ENCODE measurements at places on chromosomes 13 and 19.
A peak's percentile ranks its signal among the peaks of the same experiment; 100 is the strongest.

- DNase-seq = peak; percentile 60
Measured at GRCh38 chr13:114143806-114144605, 11.6 kb upstream of the RASA3 start.

DNA sequence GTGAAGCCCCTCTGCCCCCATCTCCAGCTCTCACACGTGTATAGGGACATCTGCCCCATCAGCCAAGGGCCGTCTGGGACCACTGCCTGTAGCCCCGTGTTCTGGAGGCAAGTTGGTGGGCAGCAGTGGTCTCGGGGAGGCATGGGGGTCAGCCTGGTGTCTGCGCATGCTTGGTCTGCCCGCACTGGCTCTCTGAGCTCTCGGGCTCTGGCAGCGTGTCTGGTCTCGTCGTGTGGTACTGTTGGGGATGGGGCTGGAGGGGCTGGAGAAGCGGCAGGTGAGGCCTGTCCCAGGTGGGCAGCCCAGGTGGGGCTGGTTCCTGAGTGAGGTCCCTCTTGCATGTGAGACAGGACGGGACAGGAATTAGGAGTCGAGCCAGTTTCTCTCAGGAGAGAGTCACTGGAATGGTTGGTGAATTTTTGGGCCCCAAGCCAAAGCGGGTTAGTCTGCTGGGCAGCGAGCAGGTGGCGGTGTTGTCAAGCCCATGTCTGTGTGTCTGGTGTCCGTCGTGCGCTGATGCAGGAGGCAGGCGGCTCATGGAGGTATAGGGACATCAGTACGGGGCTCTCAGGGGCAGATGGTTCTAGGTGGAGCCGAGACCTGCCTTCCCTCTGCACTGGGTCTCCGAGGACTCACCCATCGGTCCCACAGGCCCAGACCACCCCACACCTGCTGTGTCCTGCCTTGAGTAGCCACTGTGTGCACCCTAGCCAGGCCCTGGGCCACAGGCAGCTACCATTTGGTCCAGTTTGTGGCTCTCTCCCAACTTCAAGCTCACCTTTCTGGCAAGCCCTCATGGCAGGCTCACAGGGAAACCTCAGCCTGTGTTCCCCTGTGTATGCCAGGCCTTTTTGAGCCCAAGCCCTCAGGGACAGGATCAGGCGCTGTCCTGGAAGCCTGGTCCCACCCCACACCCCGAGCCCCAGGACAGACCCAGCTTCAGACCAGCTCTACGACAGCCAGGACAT lies 18.2 kb downstream of the COMP start:
- DNase-seq = peak; percentile 45

- DNase-seq = no peak
Measured at GRCh38 chr13:45592758-45593157, 22.8 kb downstream of the ERICH6B start.

- DNase-seq = no peak
Measured at GRCh38 chr19:46180701-46181387, 32.8 kb downstream of the IGFL2 start.

DNA sequence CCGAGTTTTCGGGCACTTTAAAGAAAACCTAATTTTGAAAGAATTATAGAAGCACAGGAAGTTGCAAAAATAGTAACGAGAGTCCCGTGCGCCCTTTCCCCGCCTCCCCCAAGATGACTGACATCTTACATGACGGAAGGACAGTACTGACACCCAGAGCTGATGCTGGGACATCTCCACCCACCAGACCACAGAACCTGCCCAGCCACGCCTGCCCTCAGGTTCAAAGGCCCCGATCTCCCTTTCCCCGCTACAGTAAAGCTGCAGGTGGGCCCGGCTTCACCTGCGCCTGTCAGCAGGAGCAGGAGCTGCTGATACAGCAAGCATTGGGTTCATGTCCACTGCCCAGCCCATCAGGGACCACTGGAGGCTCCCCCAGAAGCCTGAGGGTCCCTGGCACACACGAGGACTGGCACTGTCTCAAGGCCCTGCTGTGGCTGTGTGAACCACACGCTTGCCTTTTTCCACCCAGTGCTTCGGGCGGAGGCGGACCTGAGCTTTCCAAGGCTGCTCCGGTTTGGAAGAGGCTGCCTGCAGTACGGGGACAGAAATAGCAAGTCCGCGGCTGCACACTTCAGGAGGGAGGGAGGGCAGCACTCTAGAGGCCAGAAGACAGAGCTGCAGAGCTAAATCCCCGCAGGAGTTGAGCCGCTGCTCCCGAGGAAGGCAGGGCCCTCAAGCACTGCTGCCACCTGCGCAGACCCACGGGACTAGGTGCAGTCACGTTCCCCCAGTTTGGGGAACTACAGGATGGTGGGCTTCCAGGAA lies 8.7 kb downstream of the MAP2K2 start:
- DNase-seq = no peak

DNA sequence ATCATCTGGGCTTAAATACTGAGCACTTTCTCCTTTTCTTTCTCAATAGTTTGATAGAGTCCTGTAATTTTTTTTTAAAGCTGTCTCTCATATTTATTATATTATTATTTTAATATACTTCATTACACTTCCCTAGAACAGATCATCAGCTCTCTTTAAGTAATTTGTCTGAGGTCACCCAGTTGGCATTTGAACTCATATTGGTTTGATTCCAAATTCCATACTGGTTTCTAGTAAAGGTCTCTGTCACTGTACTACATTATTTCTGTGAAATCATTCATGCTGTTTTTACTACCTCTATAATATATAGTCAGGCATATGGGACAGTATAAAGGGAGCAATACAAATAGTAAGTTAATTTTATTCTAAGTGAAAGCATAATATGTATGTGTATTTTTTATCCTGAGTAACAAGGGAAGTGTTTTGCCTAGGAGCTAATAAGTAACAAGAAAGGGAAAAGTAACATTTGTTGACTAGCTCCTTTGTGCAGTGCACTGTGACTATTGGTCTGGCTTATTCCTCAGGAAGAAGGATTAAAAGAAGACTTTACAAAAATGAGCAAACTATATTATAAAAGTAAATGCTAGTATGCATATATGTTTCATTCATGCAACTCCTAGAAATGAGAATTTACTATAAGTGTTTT lies 14.3 kb downstream of the LPAR6 start:
- DNase-seq = no peak

GRCh38 chr13:49610176-49610575 lies 18.1 kb upstream of the ARL11 start:
- DNase-seq = no peak

DNA sequence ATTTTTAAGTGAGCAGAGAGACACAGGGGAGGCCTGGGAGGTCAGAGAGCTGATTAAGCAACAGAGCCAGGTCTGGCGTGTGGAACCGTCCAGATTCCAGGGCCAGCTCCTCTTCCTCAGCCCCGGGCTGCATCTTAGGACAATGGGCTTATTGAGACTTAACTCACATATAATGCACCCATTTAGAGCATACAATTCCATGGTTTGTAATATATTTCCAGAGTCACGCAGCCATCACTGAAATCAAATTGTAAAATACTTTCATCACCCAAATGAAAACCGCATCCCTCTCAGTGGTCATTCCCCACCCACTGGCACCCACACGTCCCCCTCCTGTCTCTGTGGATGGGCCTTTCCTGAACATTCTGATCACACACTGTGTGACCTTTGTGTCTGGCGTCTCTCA lies 2.1 kb upstream of the HMG20B start:
- no peak for DNase-seq

- no peak for DNase-seq
Measured at GRCh38 chr13:32553720-32554119, 15.1 kb upstream of the N4BP2L2 start.

GRCh38 chr19:22523940-22524339 lies 101.8 kb upstream of the ZNF98 start:
- DNase-seq = no peak

DNA sequence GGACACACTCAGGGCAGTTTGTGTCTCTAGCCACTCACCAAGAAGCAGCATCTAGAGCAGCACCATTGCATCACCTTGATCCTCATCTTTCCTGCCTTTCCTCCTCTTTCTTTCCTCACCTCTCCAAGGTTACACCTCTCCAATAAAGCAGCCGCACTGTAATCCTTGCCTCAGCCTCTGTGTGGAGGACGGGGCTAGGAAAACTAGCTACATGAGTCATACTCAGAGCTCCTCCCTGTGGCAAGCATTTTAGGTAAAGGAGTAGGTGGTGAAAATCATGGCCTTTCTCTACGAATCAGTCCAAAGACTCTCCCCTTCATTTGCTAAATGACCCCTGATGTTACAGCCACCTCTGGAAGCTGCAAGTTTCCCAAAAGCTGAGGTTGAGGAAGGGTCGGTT lies 108.9 kb downstream of the DNAJC15 start:
- DNase-seq = no peak

GRCh38 chr19:18995804-18996241 lies 37.5 kb downstream of the SUGP2 start:
- peak; percentile 84 for DNase-seq

- DNase-seq = peak; percentile 88
Measured at GRCh38 chr19:16327911-16328823, 3.5 kb downstream of the KLF2 start.

DNA sequence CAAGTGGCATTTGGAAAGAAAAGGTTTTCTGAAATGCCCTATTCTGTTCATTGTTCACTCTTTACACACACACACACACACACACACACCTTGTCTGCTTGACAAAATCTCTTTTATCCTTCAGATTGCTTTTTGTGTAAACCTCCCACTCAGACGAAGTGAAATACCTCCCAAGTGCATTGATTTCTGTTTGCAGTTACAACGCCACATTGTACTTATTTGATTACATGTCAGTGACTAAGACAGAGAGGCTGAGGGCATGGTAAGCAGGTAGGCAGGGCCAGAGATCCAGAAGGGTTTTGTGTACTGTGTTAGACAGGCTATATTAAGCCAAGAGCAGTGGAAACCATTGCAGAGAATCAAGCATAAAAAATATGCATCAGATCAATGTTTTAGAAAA lies 561.8 kb downstream of the GPC6 start:
- no peak for DNase-seq

- no peak for DNase-seq
Measured at GRCh38 chr19:2271234-2272103, 10.5 kb downstream of the PEAK3 start.

DNA sequence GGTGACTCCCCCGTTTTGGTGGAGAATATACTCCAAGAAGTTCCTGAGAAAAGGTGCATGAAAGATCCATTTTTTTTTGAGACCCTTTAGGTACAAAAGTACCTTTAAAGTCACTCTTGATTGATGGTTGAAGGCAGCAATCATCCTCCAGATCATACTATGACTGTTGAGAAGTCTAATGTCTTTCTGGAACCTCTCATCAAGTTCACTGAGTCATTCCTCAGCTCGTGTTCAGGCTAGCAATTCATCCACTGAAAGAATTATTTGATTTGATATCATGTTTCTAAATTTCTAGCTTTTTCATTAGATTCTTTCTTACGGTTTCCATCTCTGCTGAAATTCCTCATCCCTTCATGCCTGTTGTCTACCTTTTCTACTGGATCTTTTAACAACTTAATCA lies 65.1 kb upstream of the GJB6 start:
- no peak for DNase-seq

- peak; percentile 90 for DNase-seq
Measured at GRCh38 chr19:38362076-38362945, 12.1 kb upstream of the PSMD8 start.

DNA sequence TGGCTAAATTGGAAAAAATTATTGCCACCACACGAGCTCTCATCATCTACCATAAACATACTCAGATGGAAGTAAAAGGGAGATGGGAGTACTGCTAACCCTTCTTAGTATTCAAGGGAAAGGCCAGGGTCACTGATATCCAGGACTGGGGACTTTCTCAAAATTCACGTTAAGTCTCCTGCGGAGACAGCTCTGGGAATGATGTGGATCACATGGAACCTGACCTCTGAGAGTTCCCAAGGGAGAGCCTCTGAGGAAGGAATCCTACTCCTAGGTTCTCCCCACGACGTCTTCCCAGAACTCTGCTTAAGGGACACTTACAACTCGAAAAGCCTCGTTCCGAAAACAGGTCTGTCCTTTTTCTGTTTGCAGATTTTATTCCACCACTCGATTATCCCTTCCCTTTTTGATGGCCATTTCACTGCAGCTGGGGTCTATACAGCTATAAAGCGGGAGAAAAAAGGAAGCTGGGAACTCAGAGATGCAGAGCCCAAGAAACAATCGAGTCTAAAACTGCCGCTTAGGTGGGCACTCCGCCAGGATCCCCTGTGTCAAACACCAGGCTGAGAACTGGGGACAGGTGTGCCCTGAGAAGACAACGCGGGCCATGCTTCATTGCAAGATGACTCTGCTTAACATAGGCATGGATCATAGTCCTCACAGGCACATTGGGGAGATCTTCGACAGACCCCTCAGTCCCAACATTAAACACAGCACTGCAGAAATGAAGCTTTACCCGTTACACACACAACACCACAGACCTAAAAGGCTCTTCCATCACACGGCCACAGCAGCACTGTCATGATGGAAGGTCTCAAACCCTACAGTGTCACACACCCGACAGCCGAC lies 823 bp upstream of the ZNF567 start:
- no peak for DNase-seq

DNA sequence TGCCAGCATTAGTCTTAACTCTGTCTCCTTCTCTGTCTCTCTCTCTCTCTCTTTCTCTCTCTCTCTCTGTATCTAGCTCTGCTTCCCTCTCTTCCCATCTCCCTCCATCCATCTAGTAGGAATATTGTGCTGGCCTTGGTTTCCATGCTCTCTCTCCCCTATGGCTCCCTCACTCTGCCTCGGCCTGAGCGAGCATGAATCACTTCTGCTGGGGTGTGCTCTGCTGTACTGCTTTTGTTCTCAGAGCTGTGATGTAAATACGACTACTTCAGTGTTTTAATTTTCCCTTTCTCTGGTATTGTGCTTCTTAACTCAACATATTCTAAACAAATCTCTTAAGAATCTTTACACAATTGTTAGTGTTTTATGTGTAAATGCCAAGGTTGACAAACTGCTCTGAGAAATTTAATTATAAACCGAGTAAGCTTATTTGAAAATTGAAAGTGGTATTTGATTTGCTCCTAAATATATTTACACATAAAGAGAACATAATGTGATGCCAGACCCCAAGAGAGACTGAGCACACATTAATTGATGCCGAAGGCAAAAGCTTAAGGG lies 211.5 kb upstream of the KL start:
- DNase-seq = no peak

GRCh38 chr13:31111136-31111535 lies 50.6 kb downstream of the HSPH1 start:
- DNase-seq = no peak

GRCh38 chr13:42255886-42256285 lies 16.1 kb upstream of the AKAP11 start:
- no peak for DNase-seq

- no peak for DNase-seq
Measured at GRCh38 chr13:28942906-28943305, 122.8 kb downstream of the MTUS2 start.

DNA sequence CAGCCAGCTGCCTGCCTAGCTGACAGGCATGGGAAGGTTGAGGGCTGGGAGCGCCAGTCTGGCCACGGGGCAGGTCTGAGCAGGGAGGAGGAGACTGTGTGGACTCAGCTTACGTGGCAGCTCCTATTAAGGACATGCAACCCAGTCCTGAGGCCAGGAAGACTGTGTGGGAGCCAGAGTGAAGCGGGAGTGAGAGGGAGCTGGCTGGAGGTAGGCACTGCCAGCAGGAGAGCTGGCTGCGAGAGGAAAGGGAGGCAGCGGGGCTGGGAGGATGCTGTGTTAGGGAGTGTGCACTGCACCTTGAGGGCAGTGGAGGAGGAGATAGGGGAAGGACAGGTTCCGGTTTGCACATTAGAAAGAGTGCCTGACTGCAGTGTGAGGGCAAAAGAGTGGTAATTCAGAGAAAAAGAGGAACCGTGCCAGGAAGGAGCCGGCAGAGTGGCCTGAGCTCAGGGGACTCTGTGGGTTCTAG lies 99.2 kb downstream of the SLC7A1 start:
- DNase-seq = no peak

GRCh38 chr13:102944821-102945220 lies 99.0 kb downstream of the ERCC5 start:
- no peak for DNase-seq

- peak; percentile 76 for DNase-seq
Measured at GRCh38 chr19:38319421-38320258, at the start of gene KCNK6. KCNK6 (plus strand) TSS chr19:38319845; CDS start chr19:38319951, 106 bp downstream.

All from Right ventricle myocardium inferior (tissue), 1 donor.